ENCODE measurements at places on chromosomes 2 and 18.

GRCh38 chr2:8044046-8044594, 637.7 kb upstream of the ID2 start:
- no peak for DNase-seq

GRCh38 chr18:23302851-23303527, 150.1 kb upstream of the RIOK3 start:
- no peak for DNase-seq

DNA sequence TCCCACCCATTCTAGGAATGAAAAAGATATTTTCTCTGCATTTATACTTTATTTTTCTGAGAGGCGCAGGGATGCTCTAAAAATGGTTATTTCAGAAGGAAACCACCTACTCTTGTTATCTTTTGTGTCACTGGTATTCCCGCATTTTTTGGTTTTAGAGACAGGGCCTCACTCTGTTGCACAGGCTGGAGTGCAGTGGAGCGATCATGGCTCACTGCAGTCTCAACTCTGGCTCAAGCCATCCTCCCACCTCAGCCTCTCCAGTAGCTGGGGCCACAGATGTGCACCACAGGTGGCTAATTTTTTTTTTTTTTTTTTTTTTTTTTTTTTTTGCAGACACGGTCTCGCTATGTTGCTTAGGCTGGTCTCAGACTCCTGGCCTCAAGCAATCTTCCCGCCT, 135.9 kb downstream of the NCK2 start:
- DNase-seq, result no peak

GRCh38 chr2:195782156-195782555, 125.1 kb downstream of the SLC39A10 start:
- DNase-seq, result no peak

DNA sequence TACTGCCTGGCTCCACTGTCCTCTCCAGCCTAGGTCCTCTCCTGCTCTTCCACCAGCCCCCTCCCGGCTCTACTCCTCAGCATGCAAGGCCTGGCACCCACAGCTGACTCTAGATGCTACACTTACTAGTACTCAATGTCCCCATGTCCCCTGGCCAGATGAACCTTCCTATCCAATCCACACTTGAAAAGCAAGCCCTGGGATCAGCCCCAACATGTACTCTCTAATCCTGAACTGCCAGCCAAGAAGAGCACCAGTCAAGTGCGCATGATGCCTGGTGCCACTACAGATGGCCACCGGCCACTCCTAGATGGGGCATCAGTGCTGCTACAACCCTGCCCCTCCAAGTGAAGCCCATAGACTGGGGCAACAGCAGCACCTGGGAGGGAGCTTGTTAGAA, 168.2 kb downstream of the STK39 start:
- DNase-seq, result no peak

- DNase-seq, result no peak
Measured at GRCh38 chr2:185245806-185246205, 492.8 kb upstream of the FSIP2 start.

DNA sequence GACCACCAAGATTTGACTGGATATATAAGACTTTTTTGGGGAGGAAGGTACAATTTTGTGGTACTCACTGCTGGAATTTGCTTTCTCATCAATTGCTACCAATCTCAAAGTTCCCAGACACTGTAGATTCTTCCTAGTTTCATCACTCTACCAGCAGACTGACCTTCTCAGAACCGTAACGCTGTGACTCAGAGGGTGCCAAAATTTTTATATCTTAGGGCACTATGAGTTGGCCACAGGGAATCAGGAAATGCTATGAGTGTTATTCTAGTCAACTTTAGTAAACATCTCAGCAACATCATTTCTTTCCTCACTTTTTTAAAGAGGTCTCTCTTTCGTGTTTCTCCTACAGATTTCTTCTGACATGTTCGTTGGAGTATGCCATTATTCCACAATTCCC, 499.0 kb downstream of the TMX3 start:
- DNase-seq, result no peak

DNA sequence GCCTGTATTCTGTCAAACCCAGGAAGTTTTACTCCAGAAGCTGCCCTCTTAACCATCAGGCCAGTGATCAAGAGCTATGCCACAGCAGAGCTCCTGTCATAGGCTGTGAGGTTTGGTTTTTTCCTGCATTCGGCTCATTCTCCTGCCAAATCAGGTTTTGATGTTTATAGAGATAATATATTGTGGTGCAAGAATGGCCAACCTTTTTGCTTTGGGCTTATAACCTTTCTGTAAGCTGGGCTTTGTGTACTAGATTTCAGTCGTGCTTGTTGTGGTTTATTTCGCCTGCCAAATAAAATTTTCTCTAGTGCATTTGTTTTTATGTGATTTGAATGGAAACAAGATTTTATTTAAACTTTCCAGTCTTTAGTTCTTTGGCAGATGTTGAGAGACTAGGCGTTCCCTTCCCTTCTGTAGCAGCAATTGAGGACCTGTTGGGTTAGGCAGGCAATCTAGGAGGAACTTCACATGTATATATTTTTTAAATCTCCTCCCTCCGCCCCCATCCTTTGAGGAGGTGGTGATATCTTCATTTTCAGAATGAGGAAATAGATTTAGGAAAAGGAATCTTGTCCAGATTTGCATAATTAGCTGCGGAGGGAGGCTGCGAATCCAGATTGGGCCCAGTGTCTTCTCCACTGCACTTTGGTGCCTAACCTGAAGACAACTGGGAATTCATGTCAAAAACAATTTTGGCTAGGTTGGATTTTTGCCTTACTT, 2.6 kb downstream of the KDM3A start:
- no peak for DNase-seq

DNA sequence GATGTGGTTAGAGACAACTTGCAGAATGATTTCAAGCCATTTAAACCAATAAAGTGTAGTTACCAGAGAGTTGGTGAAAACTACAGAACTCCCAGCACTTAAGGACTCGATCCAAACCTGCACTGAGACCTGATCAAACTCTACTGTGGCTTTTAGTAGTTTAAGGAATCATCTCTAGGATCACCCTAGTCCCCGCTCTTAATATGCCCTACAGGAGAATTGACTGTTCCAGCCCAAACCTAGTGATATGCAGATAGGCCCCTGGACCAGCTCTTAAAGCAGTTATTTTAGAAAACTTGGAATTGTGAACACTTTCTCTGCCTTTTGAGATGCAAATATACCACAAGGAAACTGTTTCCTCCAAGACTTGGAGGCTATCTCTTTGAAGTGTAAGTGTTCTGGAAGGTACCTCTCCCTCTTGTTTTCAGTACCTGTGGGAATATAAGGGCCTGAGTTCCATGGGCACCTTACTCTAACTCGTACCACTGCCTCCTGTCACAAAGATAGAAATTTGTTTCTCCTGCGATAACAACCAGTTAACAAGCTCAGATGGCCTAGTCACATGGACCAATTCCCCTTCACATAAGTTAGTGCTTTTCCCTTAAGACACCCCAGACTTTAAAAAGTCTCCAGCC, 1367.2 kb upstream of the SLC39A10 start:
- no peak for DNase-seq

DNA sequence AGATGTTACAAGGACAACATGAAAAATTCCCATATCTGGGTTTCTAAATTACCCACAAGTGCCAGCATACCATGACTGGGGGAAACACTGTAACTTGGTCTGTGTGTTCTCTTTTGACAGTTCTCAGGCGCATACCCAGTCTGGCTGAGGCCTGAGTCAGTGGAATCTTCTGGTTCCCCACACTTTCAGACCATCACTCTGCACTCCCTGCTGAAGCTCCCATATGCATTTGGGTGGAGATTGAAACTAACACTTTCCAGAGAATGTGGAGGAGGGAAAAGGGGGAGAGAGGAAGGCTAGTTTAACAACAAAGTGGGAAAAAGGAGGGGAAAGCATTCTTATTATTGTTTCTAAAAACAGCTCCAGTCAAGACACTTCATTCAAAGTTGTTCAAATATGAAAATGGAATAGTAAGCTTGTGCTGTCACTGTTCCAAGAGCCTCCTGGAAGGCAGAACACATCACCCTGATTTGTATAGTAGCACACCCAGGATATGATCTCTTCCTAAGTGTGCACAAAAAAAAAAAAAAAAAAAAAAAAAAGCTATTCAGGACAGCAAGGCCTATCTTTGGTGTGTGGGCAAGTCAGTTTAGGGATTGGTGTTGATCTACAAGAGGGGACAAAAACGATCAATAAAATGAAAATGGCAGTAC, 48.1 kb upstream of the CTIF start:
- DNase-seq, result no peak

GRCh38 chr2:76998704-76999103, 523.5 kb downstream of the LRRTM4 start:
- no peak for DNase-seq
